Neuronal stem cell (in vitro differentiated cells): ENCODE measurements at places on chromosomes 6 and 20.

DNA sequence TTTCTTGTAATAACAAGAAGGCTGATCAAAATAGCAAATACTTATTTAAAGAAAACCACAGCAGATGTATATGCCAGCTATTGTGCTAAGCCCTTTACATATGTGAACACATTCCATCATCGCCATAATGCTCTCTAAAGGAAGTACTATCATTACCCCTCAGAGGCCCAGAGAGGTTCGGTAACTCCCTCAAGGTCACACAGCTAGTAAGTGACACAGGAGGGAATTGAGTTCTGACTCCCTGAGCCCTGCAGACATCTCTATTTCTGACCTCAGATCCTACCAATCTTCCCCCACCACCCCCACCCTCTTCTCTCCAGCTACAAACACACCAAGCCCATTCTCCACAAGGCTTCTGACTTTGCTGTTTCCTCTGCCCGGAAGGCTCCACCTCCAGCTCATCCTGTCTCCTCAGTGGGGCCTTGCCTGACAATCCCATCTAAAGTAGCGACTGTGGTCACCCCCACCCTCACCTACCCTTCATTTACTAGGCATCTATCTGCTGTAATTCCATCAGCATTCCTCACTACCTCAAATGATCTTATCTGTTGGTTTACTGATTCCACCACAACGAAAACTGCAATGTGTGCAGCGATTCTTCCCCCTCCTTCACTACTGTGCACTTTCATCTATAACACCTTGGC, 234.5 kb downstream of the LRFN2 start:
- DNase-seq: no peak

GRCh38 chr20:31472395-31473330, 2.3 kb downstream of the DEFB124 start:
- DNase-seq: no peak

DNA sequence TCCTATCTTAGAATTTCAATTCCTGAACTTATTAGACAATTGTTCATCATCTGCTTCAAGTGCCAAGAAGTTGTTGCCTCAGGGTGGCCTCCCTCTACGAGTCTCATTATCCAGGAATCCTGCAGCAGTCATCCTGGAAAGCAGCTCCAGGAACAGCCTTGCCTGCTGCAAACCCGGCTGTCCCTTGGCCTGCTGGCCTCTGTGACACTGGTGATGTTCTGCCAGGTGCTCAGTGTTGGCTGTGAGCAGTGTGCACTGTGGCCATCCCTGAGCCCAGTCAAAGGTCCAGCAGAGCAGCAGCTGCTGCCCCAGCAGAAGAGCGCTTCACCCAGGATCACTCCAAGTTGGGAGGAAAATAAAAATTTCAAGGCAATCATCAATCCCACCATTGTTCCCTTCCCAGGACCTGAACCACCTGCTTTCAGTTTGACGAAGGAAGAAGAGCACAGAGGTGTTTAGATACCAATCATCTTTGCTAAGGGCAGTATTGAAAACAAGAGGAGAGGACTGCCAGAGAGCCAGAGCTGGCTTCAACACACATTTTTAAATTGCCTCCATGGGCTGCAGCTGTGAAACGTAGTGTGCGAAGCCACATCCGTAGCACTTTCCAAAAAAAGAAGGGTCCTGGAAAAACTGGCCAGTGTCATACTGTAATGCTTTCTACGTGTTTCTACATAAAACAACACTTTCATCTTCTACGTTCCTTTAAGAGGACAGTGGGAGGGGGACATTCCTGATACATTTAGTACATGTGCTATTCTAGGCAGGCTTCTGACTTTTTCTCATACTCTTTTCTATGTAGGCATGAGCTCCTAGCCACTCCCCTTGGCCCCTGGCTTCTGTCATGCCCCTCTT, 7.2 kb upstream of the FAM50B start:
- DNase-seq: no peak

- DNase-seq: no peak
Measured at GRCh38 chr20:41362748-41363140, 3.9 kb downstream of the EMILIN3 start.

- no peak for DNase-seq
Measured at GRCh38 chr20:52340036-52340634, 148.6 kb upstream of the ZFP64 start.

DNA sequence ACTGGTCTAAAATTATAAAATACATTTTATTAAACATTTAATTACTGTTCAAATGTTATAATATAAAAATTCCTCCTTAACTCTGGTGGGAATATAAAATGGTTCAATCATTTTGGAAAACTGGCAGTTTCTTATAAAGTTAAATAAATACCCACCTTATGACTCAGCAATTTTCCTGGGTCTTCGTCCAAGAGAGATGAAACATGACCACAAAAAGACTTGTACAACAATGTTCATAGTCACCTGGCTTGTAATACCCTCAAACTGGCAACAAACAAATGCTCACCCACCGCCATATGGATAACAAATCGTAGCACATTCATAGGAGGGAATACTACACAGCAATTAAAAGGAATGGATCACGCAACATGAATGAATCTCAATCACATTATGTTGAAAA, 66.0 kb upstream of the RIN2 start:
- no peak for DNase-seq

GRCh38 chr6:152598901-152599537, 38.1 kb downstream of the SYNE1 start:
- DNase-seq: no peak

DNA sequence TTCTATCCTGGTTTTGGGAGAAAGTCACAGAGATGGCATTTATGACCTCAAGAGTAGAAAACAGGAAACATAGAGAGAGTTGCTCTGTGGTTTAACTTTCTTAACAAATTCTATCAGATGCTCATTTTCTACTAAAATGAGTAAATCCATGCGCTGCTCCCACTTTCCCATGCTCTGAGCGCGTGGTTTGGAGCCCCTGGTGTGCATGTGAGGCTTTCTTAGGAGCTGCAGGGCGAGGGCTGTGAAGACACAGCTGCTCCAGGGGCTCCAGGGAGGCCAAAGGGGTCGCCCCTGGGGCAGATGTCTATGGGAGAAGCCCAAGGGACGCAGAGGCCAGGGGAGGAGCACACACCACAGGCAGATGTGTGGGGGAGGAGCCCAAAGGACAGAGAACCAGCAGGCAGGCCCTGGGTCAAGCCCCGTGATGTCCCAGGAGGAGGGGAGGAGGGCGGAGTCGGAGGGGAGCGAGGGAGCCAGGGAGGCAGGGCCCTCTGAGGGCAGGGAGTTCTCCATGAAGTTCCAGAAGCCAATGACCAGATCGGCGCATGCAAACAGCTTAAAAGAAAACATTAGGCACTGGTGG, 122.9 kb downstream of the IRF4 start:
- DNase-seq: no peak

DNA sequence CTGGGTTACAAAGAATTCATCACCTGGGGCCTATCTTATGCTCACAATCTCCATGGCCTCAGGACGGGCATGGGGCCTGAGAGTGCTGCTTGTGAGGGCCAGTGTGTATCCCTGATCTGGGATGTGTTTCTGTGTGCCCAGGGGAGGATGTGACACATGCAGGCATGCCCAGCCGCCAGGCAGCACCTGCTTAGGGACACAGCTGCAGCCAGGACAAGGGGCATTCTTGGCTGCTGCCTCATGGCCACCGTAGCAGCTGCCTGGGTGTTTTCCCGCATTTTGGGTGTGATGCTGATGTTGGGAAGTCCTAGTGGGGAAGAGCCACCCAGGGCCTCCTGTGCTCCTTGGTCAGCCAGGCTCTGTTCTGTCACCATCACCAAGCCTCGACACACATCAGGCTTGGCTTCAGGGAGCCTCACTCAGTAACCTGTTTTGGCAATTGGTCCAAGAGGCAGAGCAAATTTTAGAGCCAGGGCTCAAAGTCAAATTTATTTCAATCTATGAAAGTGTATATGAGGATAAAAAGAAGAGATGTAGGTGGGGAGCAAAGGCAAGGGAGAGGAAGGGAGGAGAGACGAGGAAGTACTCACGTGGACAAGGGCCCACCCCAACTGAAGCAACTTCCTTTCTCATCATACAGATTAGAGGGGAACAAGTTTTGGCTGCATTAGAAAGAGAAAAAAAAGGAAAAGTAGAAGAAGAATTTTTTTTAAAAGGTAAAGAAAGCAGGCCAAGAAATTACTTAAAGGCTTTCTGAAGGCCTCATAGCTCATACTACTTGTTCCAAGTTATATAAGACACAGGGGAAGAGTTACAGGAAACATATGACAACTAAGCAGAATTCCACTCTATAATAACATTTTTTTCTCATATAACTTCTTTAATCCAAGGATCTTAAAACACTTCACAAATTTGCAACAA, 269.9 kb upstream of the SUPT3H start:
- DNase-seq: no peak

DNA sequence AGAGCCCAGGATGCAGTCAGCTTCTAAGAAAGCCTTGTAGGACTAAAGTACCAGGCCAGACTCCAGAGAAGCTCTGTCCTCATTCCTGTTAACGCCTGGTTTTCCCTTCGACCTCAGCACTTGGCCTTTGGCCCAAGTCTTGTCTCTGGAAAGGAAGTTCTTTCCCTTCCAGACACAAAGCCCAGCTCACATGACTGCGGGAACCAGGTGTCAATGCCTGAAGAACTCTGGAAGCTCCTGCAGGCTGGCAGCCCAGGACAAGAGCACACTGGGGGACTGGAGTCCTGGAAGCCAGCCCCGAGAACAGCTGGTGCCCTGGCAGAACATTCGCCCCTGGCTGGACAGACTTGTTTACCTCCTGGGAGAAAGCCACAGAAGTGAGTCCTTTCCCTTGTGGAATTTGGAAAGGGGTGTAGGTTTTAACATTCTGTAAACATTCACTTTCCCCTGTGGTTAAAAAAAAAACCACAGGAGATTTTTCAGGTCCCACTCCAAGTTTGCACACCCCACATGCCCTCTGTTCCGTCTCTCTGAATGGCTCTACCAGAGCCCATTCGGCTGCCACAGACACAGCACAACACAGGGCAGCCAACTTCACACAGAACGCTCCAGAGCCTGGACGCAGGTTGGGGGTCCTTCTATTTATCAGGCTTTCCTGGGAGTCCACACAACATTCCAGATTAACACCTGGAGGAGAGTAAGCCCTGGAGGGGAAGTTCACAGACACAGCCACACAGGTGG, 18.1 kb downstream of the ACSS1 start:
- no peak for DNase-seq

DNA sequence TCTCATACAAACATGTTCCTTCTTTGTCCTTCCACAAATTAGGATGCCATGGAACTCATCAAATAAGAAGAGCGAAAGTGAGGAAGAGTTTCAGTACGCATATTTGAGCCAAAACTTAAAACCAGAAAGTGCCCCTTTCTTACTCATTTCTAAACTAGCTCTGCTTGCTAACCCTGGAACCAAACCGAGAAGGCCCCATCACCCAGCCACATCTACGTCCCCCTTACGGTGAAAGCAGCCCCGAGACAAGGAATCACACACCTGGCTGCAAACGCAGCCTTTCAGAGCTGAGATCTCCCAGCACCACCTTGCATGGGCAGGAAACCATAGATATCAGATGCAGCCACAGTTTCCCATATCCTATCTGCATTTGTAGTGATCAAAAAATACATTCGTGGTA, 28.5 kb downstream of the TRERF1 start:
- no peak for DNase-seq

GRCh38 chr6:37835923-37836322, 16.4 kb downstream of the ZFAND3 start:
- no peak for DNase-seq

DNA sequence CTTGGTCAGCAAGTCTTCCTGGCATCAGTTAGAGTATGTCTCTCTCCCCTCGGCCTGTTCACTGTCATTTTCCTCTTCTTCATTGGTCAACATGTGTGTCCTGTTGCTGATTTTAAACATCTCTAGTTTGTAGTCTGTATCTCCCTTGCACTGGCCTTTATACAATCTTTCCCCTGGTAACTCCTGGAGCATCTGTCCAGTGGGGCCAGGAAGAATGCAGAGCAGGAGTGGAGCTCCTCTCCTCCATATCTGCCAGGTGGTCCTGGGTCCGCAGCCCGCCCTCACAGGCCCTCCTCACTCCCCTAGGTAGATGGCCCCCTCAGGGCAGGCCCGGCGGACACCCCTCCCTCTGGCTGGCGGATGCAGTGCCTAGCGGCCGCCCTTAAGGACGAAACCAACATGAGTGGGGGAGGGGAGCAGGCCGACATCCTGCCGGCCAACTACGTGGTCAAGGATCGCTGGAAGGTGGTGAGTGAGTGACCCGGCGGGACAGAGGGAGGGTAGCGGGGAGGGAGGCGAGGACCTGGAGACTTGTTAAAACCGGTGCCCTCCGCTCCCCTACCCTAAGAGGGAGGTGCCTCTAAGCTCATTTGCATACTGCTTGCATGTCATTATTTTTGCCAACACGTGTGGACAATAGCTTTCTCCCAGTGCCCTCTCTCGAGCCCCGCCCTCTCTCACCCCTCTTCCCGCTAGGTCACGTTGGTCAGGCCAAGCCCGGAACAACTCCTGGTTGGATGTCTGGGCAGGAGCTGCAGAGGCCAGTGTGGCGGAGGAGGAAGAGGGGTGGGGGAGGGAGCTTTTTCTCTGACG, 3.2 kb downstream of the TTBK1 start:
- peak; percentile 88 for DNase-seq

- DNase-seq: no peak
Measured at GRCh38 chr20:51196991-51197651, 174.2 kb upstream of the KCNG1 start.

- no peak for DNase-seq
Measured at GRCh38 chr6:43970913-43971775, 156.1 kb downstream of the MRPL14 start.

DNA sequence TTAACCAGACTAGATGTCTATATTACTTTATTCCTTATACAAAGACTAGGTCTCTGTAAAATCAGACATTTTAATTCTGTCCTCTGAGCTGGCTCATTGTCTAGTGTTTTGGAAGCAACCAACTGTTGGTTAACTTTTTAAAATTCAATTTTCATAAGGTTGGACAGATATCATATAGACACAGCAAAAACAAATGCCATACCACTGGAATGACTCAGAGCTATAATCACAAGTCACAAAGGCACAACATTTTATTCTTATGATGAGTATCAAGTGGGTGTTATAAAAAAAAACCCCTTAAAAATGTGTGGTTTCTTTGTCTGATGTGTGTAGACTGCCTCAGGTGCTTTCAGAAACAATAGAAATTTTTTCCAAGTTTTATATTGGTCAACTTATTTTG, 296.2 kb upstream of the MARCKS start:
- no peak for DNase-seq

GRCh38 chr6:66032626-66033025, 325.6 kb upstream of the EYS start:
- no peak for DNase-seq

- no peak for DNase-seq
Measured at GRCh38 chr20:40414843-40415615, 274.0 kb downstream of the MAFB start.

DNA sequence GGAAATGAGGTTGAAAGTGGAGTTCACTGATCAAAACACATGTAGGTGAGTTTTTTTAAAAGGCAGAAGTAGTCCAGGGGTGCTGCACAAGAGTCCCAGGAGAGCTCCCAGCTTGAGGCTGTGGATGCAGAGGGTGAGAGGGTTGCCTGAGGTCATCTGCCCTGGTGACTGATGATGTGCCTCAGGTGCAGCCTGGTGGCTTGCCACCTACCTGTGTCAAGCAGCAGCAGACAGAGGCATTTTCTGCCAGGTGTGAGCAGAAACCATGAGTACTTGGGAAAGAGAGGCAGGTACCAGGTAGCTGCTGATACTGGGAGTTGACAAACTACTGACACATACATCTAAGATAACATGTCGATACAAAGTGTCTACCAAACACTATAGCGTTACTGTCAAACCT, 92.5 kb downstream of the SCP2D1 start:
- no peak for DNase-seq

- no peak for DNase-seq
Measured at GRCh38 chr20:9482180-9482579, 32.2 kb upstream of the LAMP5 start.

- DNase-seq: no peak
Measured at GRCh38 chr6:105278035-105278434, 98.2 kb upstream of the POPDC3 start.
